ENCODE measurements at places on chromosomes 5 and 9.

DNA sequence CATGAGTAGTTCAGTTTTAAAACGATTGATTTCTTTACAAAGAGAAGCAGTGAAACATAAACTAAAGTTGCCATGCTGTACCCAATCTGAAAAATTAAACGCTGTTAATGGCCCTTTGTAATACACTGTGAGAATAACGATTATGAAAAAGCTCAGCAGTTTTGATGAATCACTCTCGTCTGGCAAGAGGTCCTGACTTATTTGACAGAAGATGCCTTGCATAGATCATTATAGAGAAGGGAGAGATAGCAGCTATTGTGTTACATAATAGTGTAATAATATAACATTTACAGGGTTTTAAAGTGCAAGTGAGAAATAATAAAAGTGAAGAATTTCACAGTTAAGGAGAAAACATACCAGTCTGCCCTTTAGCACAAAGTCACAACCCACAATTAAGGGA lies 361.5 kb upstream of the CDH10 start:
- DNase-seq: no peak

DNA sequence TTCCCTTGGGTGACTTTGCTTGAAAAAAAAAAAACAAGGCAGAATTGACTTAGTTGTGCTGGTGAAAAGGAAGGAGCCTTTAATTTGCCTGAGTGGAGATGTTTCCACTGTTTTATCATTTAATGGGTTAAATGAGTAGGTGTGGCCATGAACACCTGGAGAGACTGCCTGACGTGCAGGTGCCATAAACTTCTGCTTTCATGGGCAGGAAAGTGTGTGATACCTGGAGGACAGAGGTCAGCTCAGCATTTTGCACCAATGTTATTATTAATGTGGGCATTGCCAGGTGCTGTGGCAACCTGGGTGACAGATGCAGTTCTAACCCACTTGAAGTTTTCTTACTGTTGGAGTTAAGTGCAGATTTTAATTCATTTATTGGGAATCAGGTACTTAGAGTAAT lies 145.4 kb downstream of the CD180 start:
- no peak for DNase-seq

DNA sequence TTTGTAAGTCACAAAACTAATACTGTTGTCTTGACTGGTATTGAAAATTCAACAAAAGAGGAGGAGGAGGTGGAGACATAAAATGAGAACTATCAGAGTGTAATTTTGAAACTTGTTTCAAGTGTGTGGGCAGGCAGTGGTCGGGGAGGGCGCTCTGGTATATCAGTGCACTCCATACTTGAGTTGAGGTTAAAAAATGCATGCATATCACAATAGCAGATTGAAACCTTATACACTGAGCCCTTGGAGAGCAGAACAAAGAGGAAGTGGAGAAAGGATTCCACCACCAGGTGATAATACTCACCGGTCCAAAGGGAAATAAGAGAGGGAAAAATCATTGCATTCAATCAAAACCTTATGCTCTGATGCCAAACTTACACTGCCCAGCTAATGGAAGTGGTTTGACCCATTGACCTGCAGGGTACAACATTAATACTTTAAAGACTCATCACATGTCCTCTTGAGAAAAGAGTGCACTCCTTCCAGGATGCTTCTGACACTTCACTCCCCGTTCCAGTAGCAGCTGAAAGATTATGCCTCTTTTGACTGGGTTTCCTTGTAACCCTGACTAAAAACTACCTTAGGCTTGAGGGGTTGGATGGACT lies 79.5 kb upstream of the FAM169A start:
- DNase-seq: peak; percentile 26

- no peak for DNase-seq
Observed at GRCh38 chr5:72531496-72532190, 24.4 kb upstream of the ZNF366 start.

GRCh38 chr9:129270903-129271431 lies 92.9 kb upstream of the IER5L start:
- DNase-seq: no peak

DNA sequence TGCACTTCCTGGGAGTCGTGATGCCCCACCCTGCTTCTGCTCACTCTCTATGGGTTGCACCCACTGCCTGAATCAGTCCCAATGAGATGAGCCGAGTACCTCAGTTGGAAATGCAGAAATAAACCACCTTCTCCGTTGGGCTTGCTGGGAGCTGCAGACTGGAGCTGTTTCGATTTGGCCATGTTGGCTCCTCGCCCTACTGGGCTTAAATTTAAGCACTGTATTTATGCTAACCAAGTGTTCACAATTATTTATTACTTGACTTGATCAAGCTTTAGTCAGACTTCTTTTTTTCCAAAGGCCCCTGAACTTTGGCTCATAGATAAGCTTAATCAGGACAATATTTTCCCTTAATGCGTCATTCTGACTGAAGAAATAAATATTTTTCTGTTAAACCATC lies 1072.4 kb upstream of the CDH9 start:
- no peak for DNase-seq

GRCh38 chr9:123157221-123157620 lies 111.2 kb downstream of the STRBP start:
- no peak for DNase-seq

- no peak for DNase-seq
Observed at GRCh38 chr5:83401775-83402174, 69.8 kb upstream of the VCAN start.

GRCh38 chr9:133429641-133430161 lies 7.5 kb downstream of the ADAMTS13 start:
- DNase-seq: no peak

DNA sequence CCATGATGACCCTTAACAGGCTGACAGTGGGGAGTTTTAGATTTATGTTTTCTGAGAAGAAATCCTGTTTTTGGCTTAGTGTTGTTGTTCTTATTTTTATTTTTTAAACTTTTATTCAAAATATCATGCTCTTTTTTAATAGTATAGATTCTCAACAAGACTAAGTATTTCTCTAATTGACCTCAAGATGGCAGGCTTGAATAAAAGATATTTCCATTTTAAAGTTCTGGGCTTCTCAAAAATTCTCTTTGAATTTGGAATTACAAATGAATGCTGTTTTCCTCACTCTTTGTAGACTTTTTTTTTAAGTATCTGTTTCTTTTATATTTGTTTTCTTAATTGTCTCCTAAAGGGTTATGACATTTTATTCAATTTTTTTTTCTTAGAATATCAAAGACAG lies 50.0 kb upstream of the SH3GL2 start:
- DNase-seq: no peak
